Activated CD4-positive, alpha-beta T cell treated with anti-CD3 and anti-CD28 coated beads for 36 hours (primary cell): ENCODE measurements at places on chromosomes 4 and X. TPM values are rescaled to one million over a fixed set of nuclear protein-coding genes. Genes with fewer than 3 reads are reported as not detected.

- H3K27ac ChIP-seq, result no peak overlapping the region
- no peak for DNase-seq
- H3K4me3 ChIP-seq, result no peak overlapping the region
- H3K36me3 ChIP-seq, result no peaks in the 10 kb centered on the region
- H3K4me1 ChIP-seq, result no peaks in the 10 kb centered on the region
- H3K27me3 ChIP-seq, result no peaks in the 10 kb centered on the region
Measured at GRCh38 chr4:73896416-73896815, 27.2 kb downstream of the CXCL1 start.

DNA sequence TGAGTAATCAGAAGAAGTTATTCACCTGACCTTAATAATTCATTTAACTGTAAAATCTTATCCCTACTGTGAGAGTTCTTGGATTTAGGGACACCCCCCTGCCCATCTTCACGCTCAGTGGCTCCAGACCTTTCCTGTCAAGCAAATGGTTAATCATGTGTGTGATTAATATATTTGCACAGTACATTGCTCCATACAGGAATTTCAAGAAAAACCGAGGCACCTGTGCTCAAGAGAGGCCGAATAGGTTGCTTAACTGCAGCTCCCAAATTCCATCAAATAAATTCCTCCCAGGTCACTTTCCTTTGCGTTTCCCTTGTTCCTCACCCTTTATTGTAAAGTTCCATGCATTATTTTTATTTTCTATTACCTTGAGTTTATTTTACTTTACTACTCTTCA is 119.5 kb downstream of the STOX2 start:
- H3K27ac ChIP-seq, result no peak overlapping the region
- H3K4me1 ChIP-seq, result peaks cover 25% of the 10 kb centered on the region
- H3K4me3 ChIP-seq, result no peak overlapping the region
- no peak for DNase-seq
- peaks cover 8% of the 10 kb centered on the region for H3K27me3 ChIP-seq

DNA sequence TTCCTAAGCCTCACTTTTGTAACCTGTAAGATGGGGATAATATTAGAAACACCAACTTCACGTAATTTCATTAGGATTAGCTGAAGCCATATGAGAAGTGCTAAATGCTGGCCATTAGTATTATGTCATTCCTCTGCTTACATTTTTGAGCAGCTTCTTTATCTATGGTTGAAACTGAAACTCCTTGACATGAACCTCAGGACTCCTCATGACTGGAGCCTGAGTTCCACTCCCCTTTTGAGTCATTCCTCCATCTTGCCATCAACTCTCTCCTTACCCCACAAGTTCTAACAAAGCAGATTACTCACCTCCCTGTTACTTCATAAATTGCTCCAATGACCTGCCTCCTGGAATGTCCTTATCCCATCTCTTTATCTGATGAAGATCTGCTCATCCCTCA is 123.2 kb upstream of the KCNIP4 start:
- H3K27me3 ChIP-seq, result no peaks in the 10 kb centered on the region
- H3K4me1 ChIP-seq, result peaks cover 3% of the 10 kb centered on the region
- no peak overlapping the region for H3K27ac ChIP-seq
- no peak overlapping the region for H3K4me3 ChIP-seq

GRCh38 chr4:146260521-146260920 is 46.2 kb downstream of the REELD1 start:
- H3K4me1 ChIP-seq, result no peaks in the 10 kb centered on the region
- H3K27me3 ChIP-seq, result no peaks in the 10 kb centered on the region
- H3K36me3 ChIP-seq, result peaks cover 3% of the 10 kb centered on the region
- DNase-seq, result no peak
- no peak overlapping the region for H3K27ac ChIP-seq

DNA sequence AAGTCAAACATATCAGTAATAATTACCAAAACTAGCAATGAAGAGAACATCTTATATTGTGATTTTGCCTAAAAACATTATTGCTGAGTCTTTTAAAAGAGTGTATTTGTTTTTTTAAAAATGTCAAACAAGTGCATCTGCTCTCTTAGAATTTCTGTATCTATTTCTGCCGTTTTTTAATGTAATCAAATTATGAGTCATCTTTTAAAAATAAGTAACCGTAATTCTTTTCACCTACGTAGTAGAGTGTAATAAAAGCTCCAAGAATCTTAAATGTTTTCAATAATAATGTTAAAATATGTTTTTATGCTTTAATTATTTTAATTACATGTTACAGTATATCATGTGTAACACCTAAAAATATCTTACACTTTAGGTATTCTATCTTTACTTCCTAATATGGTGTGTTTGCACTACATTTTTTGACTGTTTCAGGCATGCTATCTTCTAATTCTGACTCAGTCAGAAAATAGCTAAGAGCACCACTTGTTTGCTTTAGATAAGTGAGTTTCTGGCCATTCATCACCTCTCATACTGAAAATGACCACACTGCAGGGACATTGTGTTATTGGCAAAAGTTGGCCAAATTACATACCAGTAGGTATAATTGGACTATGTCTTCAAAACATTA is 368.5 kb downstream of the PCDH7 start:
- no peaks in the 10 kb centered on the region for H3K27me3 ChIP-seq
- H3K36me3 ChIP-seq, result no peaks in the 10 kb centered on the region
- DNase-seq, result no peak
- H3K4me1 ChIP-seq, result no peaks in the 10 kb centered on the region

DNA sequence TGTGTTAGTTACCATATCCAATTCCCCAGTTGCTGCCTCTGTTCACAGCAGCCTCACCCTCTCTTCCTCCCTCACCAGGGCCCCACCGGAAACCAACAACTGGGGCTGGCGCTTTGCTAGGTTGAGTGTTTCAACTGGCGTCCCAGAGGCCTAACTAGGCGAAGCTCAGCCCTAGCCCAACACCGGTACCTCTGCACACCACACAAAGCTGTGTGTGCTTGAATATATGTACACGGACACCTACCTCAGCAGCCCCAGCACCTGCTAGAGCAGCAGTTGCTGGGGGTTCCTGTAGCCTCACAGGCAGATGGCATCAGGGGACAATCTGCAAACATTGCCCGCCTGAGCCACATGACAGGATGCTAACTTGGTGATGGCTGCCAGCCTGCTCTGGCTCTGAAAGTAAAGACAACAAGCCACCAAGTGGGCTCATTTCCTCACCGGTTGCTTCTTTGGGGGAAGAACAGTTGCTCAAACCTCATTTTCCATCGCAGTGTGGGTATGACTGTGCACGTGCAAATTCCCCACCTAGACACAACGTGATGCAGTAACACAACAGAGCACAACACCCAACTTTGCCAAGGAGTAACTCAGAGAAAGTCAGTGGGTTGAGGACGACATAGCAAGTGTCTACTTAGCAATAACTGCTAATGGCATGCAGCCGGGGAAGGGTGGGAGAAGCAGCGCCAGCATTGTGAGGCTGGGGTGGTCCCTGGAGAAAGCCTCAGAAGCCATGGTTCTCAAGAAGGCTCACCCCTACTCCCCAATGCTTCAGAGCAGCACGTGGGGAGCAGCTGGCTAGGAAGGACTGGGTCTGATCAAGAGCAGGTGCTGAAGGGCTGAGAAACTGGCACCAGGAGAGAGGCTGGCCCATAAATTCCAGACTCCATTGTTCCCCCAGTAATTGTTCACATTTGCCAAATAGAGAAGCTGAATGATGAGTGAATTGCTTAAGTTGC is 139.5 kb downstream of the SH3KBP1 start:
- peak overlapping the region; percentile 57 for H3K4me3 ChIP-seq
- DNase-seq, result peak; percentile 82
- H3K27me3 ChIP-seq, result no peaks in the 10 kb centered on the region
- peak overlapping the region; percentile 95 for H3K27ac ChIP-seq
- peaks cover 37% of the 10 kb centered on the region for H3K36me3 ChIP-seq

- H3K4me1 ChIP-seq, result no peaks in the 10 kb centered on the region
- peaks cover 6% of the 10 kb centered on the region for H3K36me3 ChIP-seq
- H3K27me3 ChIP-seq, result no peaks in the 10 kb centered on the region
- no peak overlapping the region for H3K4me3 ChIP-seq
- no peak overlapping the region for H3K27ac ChIP-seq
Measured at GRCh38 chr4:80619070-80619674, 283.6 kb downstream of the CFAP299 start.

- H3K27me3 ChIP-seq, result peaks cover 9% of the 10 kb centered on the region
- H3K27ac ChIP-seq, result no peak overlapping the region
- no peak overlapping the region for H3K4me3 ChIP-seq
- H3K4me1 ChIP-seq, result no peaks in the 10 kb centered on the region
- DNase-seq, result no peak
Measured at GRCh38 chr4:119977076-119977940, 89.3 kb downstream of the MAD2L1 start.

DNA sequence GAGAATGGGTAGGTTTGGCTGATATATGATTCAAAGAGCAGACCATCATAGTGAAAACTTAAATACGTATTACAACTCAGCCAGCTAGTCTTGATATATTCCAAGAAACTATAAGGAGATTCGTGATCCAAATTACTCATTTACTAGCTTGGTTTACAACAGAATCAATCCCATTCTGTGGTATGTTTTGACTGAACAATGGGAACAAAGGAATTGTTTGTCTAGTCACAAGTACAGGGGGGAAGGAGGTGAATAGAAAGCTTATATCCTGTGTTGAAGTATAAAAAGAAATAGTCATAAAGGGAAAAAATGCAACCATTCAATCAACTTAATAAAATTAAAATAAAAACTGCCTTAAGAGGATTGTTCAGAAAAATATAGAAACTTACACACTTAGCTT is 17.0 kb downstream of the C4orf54 start:
- H3K36me3 ChIP-seq, result no peaks in the 10 kb centered on the region
- H3K27me3 ChIP-seq, result peaks cover 14% of the 10 kb centered on the region
- H3K4me1 ChIP-seq, result no peaks in the 10 kb centered on the region
- no peak for DNase-seq
- no peak overlapping the region for H3K4me3 ChIP-seq
- no peak overlapping the region for H3K27ac ChIP-seq

GRCh38 chr4:55032179-55032578 is 93.2 kb downstream of the KDR start:
- no peaks in the 10 kb centered on the region for H3K36me3 ChIP-seq
- no peaks in the 10 kb centered on the region for H3K4me1 ChIP-seq
- H3K27me3 ChIP-seq, result peaks cover 9% of the 10 kb centered on the region
- no peak overlapping the region for H3K27ac ChIP-seq
- no peak overlapping the region for H3K4me3 ChIP-seq
- no peak for DNase-seq

DNA sequence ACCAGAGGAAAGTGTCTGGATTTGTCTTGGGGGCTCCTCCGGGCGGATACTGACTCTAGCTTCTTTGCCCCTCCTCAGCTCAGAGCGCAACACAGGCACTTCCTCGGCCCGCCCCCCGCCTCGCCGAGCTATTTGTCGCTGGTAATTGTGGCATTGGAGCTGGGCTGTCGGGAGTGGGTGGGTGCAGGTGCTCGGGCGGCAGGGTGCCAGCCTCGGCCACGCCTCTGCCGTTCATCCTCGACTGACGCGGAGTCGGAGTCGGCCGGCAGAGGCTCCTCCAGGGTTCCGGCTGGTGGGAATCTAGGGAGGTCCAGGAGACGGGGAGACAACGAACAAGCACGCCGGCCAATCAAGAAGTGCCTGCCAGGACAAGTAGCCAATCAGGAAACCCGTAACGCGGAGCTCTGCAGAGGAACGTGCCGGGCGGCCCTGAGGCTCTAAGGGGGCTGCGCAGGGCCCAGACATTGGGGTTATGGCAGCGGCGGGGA is 3.9 kb upstream of the SYN1 start:
- H3K4me3 ChIP-seq, result peak overlapping the region; percentile 69
- no peaks in the 10 kb centered on the region for H3K27me3 ChIP-seq
- H3K4me1 ChIP-seq, result peaks cover 16% of the 10 kb centered on the region
- H3K27ac ChIP-seq, result no peak overlapping the region

DNA sequence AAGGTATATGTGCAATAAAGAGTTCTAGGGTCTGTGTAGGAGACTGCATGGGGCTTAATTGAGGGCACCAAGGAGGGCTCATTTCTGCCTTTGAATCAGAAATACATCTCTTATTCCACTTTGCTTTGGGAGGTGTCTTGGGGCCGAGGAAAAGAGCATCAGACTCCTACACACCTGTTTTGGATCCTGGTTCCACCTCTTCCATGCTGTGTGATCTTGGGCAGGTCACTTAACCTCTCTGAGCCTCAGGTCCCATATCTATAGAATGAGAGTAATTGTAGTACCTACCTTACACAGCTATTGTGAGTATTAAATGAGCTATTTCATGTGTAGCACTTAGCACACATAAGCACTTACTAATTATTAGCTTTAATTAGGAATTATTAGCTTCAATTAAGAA is 100.6 kb downstream of the RTL5 start:
- no peaks in the 10 kb centered on the region for H3K36me3 ChIP-seq
- H3K4me3 ChIP-seq, result no peak overlapping the region
- peaks cover 8% of the 10 kb centered on the region for H3K4me1 ChIP-seq
- no peak overlapping the region for H3K27ac ChIP-seq

- no peak overlapping the region for H3K4me3 ChIP-seq
- H3K27ac ChIP-seq, result no peak overlapping the region
- no peak for DNase-seq
- peaks cover 4% of the 10 kb centered on the region for H3K36me3 ChIP-seq
- H3K27me3 ChIP-seq, result no peaks in the 10 kb centered on the region
Measured at GRCh38 chrX:150028692-150029091, 90.4 kb upstream of the EOLA2 start.

DNA sequence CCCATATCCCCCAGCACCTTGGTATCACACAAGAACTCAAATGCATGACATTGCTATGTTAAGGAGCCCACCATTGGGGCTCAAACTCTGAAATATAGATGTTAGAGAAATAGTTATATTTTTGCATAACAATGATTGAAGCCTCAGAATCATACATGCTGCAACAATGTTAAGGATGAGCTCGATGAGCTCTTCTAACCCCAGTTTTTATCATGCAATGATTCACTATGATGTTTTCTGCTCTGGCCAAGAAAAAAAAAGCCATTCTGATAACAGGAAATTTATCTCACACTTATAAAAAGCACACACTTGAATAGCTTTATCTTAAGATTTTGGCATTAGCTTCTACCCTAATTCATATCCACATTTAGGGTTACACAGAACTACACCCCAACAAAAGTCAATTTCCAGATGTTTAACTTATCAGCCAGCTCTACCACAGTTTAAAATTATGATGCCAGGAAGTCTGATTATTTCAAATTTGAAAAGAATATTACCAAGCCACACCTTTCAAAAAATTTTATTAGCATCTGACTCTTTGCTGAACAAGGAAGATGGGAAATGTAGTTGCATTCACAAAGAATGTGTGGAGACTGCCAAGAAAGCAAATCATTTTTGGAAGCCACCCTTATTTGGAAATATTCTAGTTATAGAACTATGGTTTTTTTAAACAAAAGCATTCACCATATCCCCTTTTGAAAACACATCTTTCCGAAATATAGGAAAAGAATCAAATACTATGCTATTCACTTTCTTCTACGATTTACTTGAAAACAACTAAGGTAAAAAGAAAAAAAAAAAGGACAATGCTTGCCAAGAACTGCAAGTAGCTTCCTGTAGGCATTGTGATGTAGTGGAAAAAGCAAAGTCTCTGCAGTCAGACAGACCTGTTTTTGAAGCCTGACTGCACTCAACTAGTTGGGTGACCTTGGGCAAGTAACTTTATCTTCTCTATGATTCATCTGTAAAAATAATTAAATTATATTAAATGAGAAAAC is 100.8 kb upstream of the PLS3 start:
- no peak overlapping the region for H3K27ac ChIP-seq
- no peak overlapping the region for H3K4me3 ChIP-seq
- H3K27me3 ChIP-seq, result no peaks in the 10 kb centered on the region
- DNase-seq, result no peak
- H3K36me3 ChIP-seq, result no peaks in the 10 kb centered on the region

TGIF2LX gene
- not detected for total RNA-seq

CFAP99 gene
- 0.05 TPM for total RNA-seq

GPR78 gene
- total RNA-seq, result not detected

F9 gene
- total RNA-seq, result not detected

COMMD8 gene
- 26.5 TPM for total RNA-seq

ARHGAP4 gene
- 130 TPM for total RNA-seq

GLUD2 gene
- total RNA-seq, result 0.65 TPM

ZNF711 gene
- total RNA-seq, result 1.0 TPM
